Omental fat pad (tissue), 4 donors: ENCODE measurements at places on chromosomes 4 and X.

DNA sequence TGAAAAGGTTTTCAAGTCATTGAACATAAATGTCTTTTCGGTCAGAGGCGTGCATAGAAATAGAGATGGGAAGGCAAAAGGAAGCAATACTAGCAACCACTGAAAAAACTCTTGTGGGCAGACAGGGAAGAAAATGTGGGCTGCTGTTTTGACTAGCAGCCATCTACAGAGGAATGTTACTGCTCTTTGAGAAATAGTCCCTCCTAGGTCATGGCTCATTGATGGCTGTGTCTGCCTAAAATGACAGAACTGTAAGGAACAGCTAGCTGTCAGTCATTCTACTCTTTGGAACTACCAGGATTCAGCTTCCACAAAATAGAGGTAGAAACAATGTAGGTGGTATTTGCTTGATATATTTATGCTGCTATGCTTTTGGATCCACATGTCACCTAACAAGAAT lies 26.9 kb upstream of the TMPRSS11B start:
- no peak for DNase-seq

DNA sequence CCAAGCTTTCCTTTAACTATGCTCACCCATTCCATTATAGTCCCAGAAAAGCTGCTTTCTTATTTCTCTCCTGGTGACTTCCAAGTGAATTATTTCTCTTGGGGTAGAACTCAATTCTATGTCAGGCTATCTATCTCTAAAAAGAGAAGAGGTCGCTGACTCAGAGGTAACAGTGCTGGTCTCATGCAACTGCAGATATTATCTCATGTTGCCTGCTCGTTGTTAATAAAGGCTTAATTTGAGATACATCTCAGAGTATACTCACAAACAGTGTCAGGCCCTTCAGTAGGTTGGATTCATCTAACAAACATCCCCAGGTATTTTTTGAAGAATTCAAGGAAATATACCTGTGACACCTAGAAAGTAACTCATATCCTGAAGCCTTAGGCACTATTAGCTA lies 2.7 kb downstream of the TMEM154 start:
- DNase-seq = no peak

GRCh38 chrX:136477026-136477425 lies 10.7 kb upstream of the BRS3 start:
- no peak for DNase-seq

- DNase-seq = no peak
Measured at GRCh38 chr4:126682250-126682649, 950.5 kb upstream of the INTU start.

DNA sequence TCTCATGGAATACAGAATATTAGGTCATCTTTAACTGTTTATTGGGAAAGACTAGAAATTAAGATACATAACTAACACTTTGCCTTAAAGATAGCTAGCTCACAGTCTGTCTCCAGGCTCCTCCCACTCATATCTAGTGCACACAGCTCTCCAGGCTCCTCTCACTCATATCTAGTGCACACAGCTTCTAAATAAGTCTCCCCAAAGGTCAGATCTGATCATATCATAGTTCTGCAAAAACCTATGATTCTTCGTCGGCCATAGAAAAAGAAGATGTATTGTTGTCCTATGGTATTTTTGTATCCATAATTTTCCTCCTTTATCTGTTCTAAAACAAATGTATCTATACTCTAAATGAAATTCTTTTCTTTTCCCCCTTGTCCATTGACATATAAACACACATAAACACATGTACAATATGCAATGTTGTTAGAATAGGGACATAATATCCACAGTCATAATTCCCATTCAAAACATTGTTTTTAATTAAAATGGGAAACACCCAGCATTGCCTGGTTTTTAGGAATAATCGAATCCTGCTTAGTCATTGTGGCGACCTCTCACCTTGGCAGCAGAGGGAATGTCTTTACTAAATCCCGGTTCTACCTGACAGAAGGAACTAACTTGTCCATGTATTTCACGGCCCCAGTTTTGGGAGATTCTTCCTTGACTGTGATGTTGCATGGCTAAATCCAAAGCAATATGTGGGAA lies 1282.0 kb downstream of the PCDH7 start:
- DNase-seq = no peak
